BJ (cell line): ENCODE measurements at places on chromosomes 13 and 19.
A peak's percentile ranks its signal among the peaks of the same experiment; 100 is the strongest.

- DNase-seq, result no peak
Measured at GRCh38 chr19:3698974-3699740, 1.1 kb downstream of the PIP5K1C start.

- peak; percentile 35 for DNase-seq
Measured at GRCh38 chr13:44300895-44301638, 72.6 kb upstream of the SERP2 start.

- DNase-seq, result no peak
Measured at GRCh38 chr13:49897713-49898112, 38.4 kb downstream of the SPRYD7 start.

DNA sequence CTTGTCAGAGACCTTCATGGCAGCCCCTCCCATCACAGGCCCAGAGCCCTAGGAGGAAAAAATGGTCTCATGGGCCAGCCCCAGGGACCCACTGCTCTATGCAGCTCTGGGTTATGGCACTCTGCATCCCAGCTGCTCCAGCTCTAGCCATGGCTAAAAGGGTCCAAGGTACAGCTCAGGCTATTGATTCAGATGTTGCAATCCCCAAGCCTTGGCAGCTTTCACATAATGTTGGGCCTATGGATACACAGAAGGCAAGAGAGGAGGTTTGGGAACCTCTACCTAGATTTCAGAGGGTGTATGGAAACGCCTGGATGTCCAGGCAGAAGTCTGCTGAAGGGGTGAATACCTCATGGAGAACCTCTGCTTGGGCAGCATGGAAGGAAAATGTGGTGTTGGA, 996.0 kb downstream of the PCDH9 start:
- DNase-seq, result no peak

GRCh38 chr19:55176076-55176475, 4.0 kb downstream of the SYT5 start:
- DNase-seq, result no peak
